Common myeloid progenitor, CD34-positive (primary cell): ENCODE measurements at places on chromosomes 5 and 9.
A peak's percentile ranks its signal among the peaks of the same experiment; 100 is the strongest.

DNA sequence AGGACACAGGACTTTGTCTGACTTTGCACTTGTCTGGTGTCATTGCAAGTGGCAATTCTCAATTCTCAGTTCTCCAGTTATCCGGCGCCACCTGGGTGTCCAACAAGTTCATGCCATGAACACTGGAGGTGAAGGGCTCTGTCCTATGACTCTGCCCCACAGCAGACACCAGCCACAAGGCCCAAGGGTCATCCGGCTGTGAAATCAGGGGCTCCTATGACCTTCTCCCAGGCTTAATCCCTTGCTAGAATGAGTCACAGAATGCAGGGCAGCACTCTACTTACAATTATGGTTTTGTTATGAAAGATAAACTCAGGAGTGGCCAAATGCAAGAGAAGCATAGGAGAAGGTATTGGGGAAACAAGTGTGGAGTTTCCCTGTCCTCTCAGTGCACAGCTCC lies 392.0 kb downstream of the GADD45G start:
- no peak for DNase-seq

GRCh38 chr5:98535901-98536300 lies 237.6 kb upstream of the RGMB start:
- DNase-seq: no peak

DNA sequence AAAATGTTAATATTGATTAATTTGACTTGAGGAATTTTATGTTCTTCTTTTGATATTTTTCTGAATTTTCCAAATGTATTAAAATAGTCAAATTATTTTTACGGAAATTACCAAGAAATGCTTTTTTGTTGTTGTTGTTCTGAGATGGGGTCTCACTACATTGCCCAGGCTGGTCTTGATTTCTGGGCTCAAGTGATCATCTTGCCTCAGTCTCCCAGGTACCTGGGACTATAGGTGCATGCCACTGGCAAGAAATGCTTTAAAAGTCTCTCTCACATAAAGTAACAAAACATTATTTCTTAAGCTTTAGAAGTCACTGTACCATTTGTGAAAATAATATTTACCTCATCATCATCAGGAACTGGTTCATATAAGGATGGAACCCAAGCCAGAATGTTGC lies 43.0 kb upstream of the ELOVL7 start:
- no peak for DNase-seq

- DNase-seq: no peak
Measured at GRCh38 chr5:52148679-52149078, 639.0 kb upstream of the ITGA1 start.

- DNase-seq: no peak
Measured at GRCh38 chr5:96522635-96523355, 89.7 kb upstream of the PCSK1 start.

GRCh38 chr5:113373426-113373825 lies 61.4 kb downstream of the TSSK1B start:
- no peak for DNase-seq

DNA sequence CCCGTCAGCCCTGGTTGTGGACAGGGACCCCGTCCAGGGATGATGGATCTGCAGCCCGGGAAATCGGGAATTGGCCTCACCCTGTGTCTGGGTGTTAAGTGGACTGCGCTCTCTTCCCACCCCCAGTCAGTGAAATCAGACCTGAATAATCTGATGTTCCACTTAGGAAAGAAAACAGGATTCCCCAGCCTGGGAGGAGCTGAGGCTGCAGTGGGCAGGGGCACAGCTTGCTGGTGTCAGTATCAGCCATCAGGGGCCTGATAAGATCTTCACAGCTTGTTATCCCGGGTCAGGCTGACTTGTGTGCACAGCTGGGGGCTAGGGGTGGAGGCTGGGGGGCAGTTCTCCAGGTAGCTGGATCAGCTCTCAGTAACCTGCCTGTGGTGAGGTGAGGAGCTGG lies 29.1 kb downstream of the LMX1B start:
- no peak for DNase-seq

- DNase-seq: peak; percentile 74
Measured at GRCh38 chr9:36407122-36407723, 7.2 kb upstream of the RNF38 start.

DNA sequence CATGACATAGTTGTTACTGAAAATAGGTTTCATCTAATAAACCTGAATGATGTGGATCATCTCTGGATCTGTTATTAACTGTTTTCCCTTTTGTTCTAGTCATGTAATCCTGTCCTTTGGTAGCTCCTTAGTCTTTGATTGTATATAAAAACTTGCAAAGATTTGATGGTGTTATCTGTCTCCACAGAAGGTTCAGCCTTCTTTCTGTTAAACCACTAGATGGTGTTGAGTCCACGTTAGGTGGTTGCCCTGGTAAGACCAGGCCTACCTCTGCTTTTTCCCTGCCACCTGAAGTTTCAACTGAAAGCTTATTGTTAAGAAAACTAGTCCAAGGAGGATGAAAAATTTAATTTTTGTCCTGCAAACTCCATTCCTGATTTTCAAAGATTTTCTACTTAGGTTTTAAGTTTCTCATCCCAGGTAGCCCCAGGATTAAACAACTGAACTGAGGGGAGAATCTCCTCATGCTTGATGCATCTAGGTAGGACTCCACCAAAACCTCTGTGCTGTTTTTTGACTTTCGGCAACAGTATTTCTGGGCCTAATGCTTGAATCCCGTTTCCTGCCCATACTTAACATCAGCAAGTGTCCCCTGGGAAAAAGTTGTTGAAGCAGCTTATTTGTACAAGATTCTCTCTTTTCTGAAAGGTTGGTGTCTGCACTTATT lies 68.5 kb downstream of the RICTOR start:
- peak; percentile 82 for DNase-seq

GRCh38 chr9:112789473-112789872 lies 38.9 kb downstream of the SNX30 start:
- no peak for DNase-seq

- DNase-seq: peak; percentile 96
Measured at GRCh38 chr9:128902351-128903078, 18.3 kb upstream of the PHYHD1 start.

GRCh38 chr5:55021821-55022220 lies 2.2 kb upstream of the GZMK start:
- DNase-seq: no peak

DNA sequence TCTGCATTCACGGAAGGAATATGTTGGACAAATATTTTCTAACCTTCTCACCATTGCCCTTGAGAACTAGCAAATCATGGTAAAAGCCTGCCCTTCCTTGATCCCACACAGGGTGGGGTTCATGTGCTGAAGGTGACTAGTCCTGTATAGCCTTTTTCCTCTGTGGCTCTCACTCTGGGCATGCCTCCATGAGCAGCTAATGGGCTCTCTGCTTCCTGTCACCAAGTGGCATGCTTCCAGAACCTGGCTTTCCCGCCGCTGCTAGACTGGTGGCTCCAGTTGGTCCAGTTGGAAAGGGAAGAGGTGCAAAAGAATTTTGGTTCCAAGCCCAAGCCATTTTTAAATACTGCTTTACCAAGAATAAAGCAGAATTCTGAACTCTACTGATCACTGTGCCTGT lies 35.5 kb downstream of the FBXO10 start:
- no peak for DNase-seq

DNA sequence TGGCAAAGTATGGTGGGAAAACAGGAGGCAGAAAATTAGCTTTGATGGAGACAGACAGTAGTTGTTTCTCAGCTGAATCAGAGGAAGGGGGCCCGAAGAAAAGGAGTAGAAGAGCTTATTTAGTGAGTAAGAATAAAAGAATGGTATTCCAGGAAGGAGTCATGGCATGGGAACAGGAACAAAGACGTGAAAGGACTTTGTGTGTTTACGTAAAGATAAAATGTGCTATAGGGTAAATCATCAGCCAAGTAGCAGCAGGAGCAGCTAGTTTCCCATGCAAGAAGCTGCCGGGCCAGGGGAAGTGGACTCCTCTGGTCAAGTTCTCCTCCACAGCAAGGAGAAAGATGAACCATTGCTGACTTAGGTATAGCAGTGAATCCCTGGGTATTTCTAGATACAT lies 454.5 kb downstream of the HINT1 start:
- DNase-seq: no peak

GRCh38 chr5:78570646-78571045 lies 77.9 kb downstream of the LHFPL2 start:
- DNase-seq: no peak

DNA sequence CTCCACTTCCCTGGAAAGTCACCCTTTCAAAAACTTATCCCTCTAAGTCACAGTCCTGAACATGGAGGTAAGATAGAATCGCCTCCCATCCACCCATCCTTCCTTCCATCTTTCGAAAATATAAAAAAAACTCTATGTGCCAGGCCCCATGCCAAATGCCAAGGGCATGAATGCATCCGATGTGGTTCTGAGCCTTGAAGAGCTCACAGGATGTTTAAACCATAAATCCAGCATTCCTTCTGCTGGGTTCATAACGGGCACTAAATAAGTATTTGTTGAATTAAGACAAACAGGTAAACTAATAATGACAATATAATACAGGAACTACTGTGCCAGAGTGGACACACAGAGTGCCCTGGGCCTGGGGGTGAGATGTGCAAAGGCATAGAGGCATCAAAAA lies 147.3 kb downstream of the TTLL11 start:
- DNase-seq: no peak

- DNase-seq: no peak
Measured at GRCh38 chr5:154071799-154072413, 33.1 kb downstream of the MFAP3 start.

DNA sequence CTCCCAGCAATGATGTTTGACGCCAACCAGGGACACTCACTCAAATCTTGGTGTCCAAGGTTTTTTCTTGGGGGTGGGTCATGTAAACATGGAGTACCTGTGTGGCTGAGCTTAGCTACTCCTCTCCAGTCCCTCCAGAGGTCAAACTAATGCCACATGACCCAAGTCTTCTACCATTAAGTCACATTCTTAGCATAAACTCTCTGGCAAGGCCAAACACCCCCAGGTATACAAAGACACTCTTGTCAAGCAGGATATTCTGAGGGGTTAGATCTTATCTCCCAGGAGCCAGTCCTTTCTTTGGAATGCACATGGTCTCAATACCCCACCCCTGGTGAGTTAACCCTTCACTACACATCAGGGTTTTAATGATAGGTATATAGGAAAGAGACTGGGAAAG lies 161.4 kb downstream of the PDZD2 start:
- no peak for DNase-seq

- DNase-seq: peak; percentile 69
Measured at GRCh38 chr9:133163504-133164172, at the start of gene GBGT1. Gene GBGT1 (minus strand): TSS chr9:133163914. CDS start chr9:133162412, 1,502 bp downstream.

DNA sequence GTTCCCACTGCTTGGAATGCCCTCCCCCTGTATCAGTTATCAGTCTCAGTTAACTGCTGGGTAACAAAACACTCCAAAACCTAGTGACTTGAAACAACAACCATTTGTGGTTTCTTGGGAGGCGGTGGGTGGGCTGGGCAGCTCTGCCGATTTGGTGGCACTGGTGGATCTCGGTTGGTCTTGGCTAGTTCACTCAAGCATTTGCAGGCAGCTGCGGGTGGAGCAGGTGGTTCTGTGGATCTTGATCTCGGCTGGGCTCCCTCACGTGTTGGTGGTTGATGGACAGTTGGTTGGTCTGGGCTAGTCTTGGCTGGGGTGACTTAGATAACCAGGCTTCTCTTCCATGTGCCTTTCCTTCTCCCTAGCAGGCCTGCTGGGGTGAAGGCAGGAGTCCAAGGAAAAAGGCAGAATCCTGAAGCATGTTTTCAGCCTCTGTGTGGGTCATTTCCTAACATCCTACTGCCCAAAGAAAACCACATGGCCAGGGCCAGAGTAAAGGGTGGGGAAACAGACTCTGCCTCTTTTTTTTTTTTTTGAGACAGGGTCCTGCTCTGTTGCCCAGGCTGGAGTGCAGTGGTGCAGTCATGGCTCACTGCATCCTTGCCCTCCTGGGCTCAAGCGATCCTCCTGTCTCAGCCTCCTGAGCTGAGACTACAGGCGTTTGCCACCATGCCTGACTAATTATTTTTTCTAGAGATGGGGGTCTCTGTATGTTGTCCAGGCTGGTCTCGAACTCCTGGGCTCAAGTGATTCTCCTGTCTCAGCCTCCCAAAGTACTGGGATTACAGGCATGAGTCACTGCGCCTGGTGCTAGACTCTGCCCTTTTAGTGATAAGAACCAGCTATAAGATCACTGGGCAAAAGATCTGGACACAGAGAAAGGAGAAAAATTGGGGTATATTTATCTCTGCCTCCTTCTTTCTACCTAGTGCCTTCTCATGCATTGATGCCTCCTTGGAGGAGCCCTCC lies 183.7 kb downstream of the RGS3 start:
- DNase-seq: no peak

DNA sequence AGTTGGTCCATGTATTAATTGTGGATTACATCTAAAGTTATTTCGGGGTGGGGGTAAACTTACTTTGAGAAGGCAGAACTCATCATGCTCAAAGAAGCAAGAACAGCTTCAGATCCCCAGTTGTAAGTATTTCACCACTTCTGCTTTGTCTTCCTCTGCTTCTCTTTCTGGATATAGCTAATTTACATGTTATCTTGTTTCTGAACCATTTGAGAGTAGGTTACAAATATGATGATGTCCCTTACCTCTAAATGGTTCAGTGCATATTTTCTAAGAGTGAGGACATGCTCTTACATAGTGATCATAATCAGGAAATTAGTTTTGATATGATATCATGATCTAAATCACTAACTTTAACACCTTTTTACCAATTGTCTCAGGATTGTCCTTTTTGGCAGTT lies 11.9 kb downstream of the TRIO start:
- DNase-seq: peak; percentile 76

GRCh38 chr9:76926324-76926741 lies 20.4 kb upstream of the PRUNE2 start:
- DNase-seq: no peak

DNA sequence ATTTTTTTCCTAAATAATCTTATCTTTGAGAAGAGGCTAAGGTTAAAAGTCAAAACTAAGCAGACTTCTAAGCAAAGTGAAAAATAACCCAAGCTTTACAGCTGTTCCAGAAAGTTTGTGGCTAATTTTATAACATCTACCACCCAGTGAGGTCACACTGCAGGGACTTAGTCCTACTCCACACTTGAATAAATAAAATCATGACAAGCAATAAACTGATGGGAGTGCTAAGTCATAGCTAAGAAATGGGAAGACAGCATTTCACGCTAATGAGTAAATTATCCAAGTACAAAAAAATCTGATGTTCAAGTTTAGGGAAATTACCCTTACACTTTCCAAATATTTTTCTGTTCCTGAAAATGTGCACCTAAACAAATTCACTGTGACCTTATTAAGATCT lies 47.7 kb downstream of the ZNF608 start:
- DNase-seq: no peak

DNA sequence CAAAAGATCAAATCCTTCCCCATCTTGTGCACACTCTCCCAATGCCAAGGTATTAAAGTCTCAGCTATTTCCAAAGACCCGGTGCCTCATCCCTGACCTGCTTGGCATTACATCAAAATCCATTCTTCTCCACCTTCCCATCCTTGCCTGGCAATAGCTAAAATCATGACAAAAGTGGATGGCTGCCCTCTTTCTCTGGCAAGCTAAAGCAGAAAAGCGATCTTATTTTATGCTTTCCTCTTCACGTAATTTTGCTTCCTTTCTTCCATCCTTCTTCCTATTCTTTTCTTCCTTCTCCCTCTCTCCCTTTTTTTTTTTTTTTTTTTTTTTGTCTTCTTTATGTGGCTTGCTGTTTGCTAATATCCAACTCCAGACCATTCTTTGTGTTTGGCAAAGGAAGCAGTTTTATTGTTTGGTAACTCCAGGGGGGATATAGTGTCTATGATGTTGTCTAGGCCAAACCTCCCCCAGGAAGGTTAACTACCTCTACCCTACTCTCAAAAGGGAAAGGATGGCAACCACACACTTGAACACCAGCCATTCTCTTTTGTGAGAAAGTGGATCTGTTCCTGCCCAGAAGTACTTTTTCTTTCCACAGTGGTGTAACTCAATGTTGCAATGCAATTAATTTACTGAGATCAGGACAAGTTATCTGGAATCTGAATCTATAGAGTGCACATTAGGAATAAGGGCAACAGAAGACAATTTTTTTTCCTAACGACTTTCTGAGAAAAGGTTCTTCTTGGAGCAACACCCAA lies 120.9 kb upstream of the TMEM161B start:
- DNase-seq: no peak
